Right lobe of liver (tissue), 6 donors: ENCODE measurements at places on chromosomes 1 and 21. TPM values are rescaled to one million over a fixed set of nuclear protein-coding genes. Genes with fewer than 3 reads are reported as not detected.

Gene PHF13
- total RNA-seq: 2.7 TPM

Gene OMA1
- total RNA-seq: 21.7 TPM

Gene SGIP1
- 0.44 TPM for total RNA-seq

Gene OLFML2B
- 0.73 TPM for total RNA-seq

Gene OR2T33
- not detected for total RNA-seq

Gene RGL1
- total RNA-seq: 6.5 TPM

Gene TMEM82
- total RNA-seq: 15.8 TPM

Gene DCLRE1B
- total RNA-seq: 2.2 TPM

Gene S100A11
- total RNA-seq: 20.3 TPM

Gene ASH1L
- total RNA-seq: 24.3 TPM

Gene AMIGO1
- total RNA-seq: 3.8 TPM

Gene ACTL8
- total RNA-seq: not detected

Gene ZFYVE9
- total RNA-seq: 11.6 TPM

Gene PGLYRP4
- total RNA-seq: not detected

Gene PIGP
- total RNA-seq: 19.0 TPM

Gene EPS8L3
- not detected for total RNA-seq

Gene PKLR
- 95.3 TPM for total RNA-seq

Gene SCAMP3
- 28.9 TPM for total RNA-seq
